CD8-positive, alpha-beta memory T cell (primary cell): ENCODE measurements at places on chromosomes 5 and 9.

DNA sequence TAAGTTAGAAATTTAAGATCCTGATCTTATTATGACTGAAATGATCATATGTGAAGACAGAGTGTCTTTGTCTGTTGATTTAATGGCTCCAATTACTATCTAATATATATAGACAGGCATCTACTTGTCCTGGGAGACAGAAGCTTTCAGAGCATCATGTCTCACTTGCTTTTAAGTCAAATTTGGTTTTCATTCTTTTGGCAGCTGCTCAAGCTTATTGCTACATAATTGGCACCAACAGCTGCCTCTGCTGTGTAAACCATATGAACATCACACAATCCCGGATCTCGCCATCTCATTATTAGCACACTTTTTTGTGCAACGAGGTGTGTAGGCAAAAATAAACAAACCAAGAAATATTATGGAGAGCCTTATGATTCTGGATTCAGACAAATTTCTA is 1717.9 kb downstream of the EFNA5 start:
- no peak for DNase-seq

DNA sequence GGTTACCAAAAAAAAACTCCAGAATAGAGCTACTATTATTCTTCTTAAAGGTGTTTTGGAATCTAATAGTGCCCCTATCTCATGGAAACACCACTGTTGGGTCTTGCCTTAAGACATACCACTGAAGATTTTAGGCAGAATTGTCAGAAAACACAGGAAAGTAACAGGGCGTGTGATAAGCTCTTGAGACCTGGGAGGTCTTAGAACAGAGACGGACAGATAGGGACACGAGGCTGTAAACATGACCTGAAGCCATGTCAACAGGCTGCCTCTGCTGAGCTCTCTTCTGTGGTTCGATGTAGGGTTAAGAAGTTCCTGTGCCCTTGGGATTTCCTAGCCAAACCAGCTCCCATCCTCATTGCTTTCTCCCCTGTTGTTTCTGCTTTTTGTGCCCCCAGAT is 69.3 kb downstream of the CTSL start:
- no peak for DNase-seq

GRCh38 chr5:142946547-142947426 is 176.6 kb downstream of the ARHGAP26 start:
- no peak for DNase-seq

DNA sequence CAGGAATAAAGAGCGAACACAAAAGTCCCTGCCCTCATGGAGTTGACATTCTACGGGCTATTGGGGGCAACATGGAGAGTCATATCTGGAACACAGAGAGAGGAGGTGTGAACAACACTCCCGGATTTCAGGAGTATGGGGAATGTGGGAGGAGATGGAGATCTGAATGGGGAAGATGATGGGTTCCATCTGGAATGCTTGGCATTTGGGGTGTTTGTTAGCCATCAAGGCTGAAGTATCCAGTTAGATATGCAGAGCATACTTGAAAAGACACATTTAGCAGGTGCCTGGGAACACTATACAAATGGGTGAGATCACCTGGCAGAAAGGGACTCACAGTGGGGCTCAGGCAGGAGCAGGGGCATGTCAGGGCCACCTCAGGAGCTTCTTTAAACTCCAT is 61.1 kb downstream of the EGFLAM start:
- no peak for DNase-seq

DNA sequence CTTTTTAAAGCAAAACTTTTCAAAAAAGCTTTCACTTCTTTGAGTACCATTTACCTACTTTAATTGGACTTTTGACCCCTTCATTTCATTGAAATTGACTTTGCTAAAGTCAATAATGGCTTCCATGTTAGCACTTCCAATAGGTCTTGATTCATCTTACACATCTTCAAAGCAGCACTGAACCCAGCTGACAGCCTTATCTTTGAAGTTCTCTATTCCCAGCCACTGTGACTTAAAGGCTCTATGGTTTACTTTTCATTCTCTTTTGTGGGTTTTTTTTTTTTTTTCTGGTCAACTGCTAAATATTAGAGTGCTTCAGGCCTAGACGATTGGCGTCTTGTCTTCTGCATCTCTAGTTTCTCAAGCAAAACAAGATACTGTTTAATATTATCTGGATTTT is 385.0 kb downstream of the CTNND2 start:
- DNase-seq, result no peak

DNA sequence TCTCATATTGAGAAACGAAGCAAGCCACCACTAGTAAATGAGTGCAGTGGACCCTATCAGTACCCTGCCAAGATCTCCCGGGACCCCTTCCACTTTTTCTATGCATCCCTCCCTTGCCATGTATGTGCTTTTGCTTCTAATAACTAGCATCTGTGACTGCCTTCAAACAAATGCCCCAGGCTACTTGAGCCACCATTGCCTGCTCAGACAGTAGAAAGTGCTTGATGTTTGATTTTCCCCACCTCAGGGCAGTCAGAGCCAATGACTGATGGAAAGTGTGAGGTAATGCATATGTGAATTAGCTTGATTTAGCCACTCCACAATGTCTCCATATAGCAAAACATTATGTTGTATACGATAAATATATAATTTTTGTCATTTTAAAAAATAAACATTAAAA is 797.3 kb upstream of the ACO1 start:
- no peak for DNase-seq

GRCh38 chr5:149224282-149224681 is 47.4 kb upstream of the AFAP1L1 start:
- no peak for DNase-seq

GRCh38 chr9:100689635-100690034 is 111.8 kb downstream of the CAVIN4 start:
- DNase-seq, result peak; percentile 4

- no peak for DNase-seq
These were observed 646.1 kb upstream of the SEMA6A start for GRCh38 chr5:117220730-117221129.

- DNase-seq, result no peak
These were observed 103.7 kb downstream of the SIL1 start for GRCh38 chr5:139094154-139095131.

- no peak for DNase-seq
These were observed 45.6 kb downstream of the APTX start for GRCh38 chr9:32955655-32956478.

- peak; percentile 7 for DNase-seq
These were observed 599.8 kb upstream of the BRINP1 start for GRCh38 chr9:119968836-119969707.
